ENCODE measurements at places on chromosomes 11 and 22.

GRCh38 chr11:34633990-34634693 lies 13.2 kb downstream of the EHF start:
- no peak for DNase-seq

DNA sequence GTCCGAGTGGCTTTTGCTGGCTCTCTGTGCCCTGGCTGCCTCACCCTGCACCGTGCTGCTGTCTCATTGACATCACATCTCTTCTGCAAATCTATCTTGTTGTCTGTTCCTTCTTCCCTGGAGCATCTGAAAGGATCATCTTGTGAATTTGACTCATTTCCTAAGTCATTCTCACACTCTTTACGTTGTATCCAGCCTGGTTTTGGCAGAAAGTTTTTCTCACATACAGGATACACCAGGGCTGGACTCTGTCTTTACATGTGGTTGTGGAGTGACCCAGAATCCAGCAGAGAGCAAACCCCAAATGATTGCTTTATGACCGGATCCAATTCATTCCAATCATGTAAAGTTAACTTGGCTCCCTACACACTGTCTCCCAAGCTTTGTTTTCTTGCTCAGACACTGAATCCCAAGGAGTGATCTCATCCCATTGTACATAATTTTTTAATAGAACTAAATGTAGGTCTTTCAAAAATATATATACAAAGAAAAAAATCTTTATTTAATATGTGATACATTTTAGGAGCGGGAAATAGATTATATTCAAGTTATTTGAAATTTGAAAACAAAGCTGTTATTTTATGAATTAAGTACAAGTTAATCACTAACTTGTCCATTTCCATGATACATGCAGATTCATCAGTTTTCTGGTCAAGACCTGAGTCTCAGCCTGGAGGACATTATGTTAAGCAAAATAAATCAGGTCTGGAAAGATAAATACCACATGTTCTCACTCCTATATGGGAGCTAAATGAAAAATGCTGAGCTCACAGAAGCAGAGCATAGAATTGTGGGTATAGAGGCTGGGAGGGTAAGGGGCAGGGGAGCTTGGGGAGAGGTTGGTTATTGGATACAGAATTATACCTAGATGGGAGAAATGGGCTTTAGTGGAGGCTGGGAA lies 2.9 kb upstream of the RFPL1 start:
- no peak for DNase-seq

DNA sequence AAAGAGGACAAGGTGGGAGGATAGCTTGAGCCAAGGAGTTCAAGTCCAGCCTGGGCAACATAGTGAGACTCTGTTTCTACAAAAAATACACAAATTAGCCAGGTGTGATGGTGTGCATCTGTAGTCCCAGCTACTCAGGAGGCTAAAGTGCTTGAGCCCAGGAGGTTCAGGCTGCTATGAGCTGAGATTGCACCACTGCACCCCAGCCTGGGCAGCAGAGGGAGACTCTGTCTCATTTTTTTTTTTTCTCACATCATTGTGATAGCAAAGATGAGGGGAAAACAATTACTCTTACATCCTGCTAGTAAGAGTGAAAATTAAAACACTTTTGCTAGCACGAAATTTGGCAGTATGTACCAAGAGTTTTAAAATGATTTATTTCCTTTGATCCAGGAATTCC lies 463.7 kb downstream of the TMEM135 start:
- no peak for DNase-seq

DNA sequence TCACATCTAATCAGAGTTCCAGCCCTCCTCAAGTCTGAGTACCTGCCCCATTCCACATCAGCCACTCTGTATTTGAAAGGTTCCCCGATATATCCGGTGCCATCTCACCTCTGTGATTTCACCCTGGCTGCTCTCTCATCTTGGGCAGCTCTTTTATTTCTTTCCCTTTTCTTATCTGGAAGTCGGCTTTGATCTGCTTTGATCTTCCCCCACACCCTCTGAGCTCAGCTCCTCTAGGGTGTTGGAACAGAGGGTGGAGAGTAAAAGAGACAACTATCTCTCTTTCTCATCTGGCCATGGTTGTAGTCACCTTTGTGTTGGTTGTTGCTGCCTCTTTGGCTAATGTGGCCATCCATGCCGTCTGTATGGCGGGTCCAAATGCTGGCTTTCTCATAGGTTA lies 108.3 kb downstream of the ENTHD1 start:
- DNase-seq, result no peak

- DNase-seq, result no peak
These were observed 79.5 kb downstream of the SC5D start for GRCh38 chr11:121372028-121372427.

DNA sequence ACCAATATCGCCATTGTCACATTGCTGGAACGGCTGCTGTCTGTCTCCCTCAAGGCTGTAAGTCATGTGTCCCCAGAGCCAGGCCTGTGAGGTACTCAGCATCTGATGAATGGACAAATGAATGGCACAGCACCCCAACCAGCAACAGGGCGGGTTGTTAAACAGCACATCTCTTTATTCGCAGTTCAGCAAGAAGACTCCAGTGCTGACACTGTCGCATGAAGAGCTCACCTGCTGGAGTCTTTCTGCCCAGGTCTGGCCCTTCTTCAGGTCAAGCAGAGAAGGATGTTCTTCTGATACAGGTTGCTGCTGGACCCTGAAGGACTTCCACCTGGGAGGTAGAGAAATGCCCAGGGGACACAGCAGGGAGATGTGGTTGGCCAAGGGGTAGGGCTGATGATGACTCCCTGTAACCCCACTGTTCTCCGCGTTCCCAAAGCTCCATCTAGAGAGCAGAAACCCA lies 4.8 kb downstream of the SPATA19 start:
- DNase-seq, result no peak

DNA sequence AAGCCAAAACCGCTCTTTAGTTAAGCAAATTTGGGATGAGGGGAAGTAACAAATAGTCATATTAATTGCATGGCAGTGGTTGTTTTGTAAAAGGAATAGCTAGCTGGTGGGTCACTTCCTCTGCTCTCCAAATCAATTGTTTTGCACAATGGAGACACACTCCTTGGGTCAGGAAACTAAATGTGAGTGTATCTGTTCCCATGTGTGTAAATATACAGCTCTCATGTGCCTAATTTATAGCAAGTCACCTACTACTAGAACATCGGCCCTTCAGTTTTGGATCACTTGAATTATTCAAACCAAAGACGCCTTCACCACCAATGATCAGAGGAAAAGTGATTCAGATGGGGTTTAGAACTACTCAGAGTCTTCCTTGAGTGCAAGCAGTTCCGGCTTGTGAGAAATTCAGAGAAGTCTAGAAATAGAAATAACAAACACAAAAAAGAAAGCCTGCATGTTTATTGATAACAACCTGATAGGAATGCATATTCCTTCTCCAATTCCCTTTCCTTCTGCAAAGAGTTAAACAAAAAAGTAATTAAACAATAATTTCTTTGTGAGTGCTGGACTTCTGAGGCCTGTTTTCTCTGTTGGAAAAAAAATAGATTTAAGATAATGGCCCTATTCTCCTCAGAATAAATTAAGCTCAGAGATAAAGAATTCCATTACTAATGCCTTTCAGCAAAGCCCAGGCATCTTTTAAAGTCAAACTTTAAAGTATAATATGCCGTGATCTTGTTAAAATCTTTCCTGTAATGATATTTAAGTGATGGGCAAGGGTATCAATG lies 100.4 kb downstream of the KIRREL3 start:
- no peak for DNase-seq

GRCh38 chr11:55457641-55458040 lies 89.9 kb downstream of the OR4A15 start:
- no peak for DNase-seq

DNA sequence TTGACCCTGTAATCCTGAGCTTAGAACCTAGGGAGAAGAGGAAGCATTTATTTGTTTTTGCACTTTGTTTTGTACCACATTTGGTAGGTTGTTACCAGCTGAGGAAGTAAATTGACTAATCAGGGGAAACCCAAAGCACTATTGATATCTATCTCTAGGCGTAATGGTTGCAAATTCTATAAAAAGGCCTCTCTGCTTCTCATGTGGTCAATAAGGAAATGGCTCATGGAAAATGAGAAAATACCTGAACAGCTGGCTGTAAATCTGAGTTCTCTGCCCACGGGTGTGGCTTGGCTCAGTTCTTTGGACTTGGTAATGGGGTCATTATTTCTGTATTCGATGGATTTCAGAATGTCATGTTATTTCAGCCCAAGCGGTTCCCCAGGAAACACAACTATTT lies 42.4 kb downstream of the BARX2 start:
- no peak for DNase-seq

- no peak for DNase-seq
These were observed 93.9 kb downstream of the ATG16L2 start for GRCh38 chr11:72908032-72908676.

DNA sequence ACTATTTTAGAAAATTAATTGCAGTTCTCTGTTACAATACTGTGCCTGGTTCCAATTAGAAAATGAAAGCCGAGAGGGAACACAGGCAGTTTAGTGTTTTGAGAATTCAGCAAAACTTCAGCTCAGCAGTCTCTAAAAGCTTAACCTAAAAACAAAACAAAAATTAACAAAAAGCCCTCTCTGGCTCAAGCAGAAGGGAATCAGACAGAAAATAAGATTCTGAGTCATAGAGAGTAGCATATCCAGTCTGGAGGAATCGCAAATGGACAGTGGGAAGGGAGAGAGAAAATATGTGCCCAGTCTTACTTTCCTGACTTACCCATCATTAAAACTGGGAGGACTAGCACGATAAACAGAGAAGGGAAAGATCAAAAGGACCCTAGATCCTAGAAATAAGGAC lies 38.1 kb upstream of the CHRM4 start:
- DNase-seq, result no peak

DNA sequence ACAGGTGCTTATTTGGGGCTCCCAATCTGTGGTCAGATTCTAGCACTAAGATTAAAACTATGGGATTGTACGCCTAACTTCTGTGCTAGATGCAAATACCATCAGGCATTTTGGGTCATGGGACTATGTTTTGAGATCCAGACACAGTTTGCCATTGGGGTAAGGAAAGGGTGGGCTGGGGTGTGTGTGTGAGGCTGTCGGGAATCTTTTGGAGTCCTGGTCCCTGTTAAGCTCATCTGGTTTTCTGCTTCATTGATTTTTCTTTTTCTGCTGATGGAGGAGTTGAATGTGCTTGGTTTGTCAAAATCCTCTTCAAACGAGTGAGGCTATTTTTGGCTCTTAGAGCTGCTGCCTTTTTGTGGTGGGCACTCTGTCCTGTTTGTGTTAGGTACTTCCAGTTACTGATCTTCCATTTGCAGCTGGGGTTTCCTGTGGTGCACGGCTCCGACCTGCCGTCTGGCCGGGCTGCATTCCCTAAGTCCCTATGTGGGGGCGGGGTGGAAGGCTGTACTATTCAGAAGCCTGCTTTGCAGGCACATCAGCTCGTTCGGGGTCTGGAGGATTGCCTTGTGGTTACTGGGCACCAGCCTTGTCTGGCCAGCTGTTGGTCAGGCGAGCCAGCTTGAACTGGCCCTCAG lies 2.9 kb downstream of the BCR start:
- DNase-seq, result peak; percentile 76

DNA sequence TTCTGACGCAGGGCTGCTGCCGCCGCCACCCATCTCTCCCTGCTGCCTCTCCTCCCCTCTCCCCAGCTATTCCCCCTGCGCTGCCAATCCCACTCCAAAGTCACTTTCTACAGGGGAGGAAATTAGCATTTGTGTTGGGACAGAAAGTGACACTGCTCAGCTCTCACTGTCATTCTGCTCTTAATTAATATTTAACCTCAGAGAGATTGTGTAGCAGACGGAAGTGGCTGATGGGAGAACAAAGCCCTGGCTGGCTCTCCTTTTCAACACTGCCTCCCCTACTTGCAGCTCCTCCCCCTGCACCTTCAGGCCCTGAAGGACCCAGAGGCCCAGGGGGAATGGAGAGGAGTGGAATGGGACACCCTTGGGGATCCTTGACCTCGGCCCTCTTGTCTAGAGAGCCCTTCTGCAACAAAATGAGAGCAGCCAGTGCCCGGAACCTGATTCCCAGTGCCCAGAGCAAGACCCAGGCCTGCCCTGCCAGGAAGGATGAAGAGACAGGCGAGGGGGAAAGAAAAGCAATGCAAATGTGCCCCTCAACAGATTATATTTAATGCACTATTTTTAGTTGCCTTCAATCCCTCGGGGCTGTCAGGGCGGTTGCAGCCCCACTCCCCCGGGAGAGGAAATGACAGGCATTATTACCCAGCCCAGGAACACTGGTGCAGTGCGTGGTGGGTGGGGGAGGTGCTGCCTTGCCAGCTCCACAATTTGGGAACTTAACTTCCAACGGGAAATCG lies 14.6 kb upstream of the NRGN start:
- DNase-seq, result no peak

GRCh38 chr22:48666620-48667019 lies 1161.1 kb downstream of the BRD1 start:
- DNase-seq, result no peak

GRCh38 chr11:126216526-126217305 lies 5.1 kb downstream of the FAM118B start:
- no peak for DNase-seq

DNA sequence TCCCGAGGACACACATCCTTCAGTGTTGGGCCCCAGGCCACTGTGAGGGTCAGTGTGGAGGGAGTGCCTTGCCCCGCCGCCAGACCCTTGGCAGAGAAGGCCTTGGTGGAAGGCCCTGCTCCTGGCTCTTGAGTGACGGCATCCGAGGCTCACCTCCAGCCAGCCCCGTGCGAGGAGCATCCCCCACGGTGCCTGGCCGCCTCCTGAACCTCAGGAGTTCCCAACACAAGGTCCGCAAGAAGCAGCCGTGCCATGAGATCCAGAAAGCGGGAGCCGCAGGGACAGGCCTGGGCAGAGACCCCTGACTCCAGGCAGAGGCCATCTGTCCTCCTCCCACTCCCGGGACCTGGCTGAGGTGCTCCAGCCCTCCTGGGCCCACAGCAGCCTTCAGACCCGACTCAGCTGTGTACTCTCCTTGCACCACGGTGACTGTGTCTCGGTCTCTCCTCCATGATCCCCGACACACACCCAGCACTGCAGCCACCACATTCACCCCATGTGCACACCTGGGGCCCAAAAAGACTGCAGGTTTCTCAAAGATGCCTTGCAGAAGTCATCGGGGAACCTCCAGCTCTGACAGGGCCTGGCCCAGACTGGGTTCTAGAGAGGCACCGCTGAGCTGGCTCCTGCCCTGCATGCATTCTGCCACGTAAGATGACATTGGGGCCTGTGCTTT lies 870.2 kb downstream of the BRD1 start:
- no peak for DNase-seq

All from RWPE2 (cell line).